Iris pigment epithelial cell (primary cell): ENCODE measurements at places on chromosomes 6 and 20.

DNA sequence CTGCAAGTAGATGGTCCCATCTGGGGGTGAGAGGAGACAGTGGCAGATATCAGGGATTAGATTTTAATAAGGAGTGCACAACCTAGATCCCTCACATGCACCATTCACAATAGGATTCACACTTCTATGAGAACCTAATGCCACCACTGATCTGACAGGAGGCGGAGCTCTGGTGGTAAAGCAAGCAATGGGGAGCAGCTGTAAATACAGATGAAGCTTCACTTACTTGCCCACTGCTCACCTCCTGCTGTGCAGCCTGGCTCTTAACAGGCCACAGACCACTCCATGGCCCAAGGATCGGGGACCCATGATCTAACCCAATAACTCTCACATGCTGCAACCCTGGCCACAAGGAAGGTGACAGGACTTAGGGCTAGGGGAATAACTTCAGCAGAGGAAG, 75.4 kb downstream of the ZNF133 start:
- DNase-seq: no peak

DNA sequence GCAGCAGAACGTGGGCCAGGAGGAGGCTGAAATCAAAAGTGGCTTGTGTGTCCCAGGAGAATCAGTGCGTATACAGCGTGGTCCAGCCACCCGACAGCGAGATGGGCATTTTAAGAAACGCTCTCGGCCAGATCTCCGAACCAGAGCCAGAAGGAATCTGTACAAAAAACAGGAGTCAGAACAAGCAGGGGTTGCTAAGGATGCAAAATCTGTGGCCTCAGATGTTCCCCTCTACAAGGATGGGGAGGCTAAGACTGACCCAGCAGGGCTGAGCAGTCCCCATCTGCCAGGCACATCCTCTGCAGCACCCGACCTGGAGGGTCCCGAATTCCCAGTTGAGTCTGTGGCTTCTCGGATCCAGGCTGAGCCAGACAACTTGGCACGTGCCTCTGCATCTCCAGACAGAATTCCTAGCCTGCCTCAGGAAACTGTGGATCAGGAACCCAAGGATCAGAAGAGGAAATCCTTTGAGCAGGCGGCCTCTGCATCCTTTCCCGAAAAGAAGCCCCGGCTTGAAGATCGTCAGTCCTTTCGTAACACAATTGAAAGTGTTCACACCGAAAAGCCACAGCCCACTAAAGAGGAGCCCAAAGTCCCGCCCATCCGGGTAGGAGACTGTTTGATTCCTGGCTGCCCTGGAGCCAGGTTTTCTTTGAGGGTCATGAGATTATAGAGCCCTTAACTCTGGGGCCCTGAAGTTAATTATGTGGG, 75.3 kb downstream of the ASXL1 start:
- DNase-seq: no peak

- DNase-seq: no peak
Measured at GRCh38 chr6:3571250-3571681, 114.4 kb upstream of the SLC22A23 start.

- peak; percentile 61 for DNase-seq
Measured at GRCh38 chr6:56716229-56716628, 73.5 kb upstream of the DST start.

- no peak for DNase-seq
Measured at GRCh38 chr6:103356531-103356930, 1503.2 kb downstream of the HACE1 start.

- no peak for DNase-seq
Measured at GRCh38 chr6:94735270-94735669, 842.1 kb upstream of the MANEA start.

GRCh38 chr6:98920904-98921431, 26.8 kb downstream of the FBXL4 start:
- peak; percentile 20 for DNase-seq

GRCh38 chr6:33683051-33683571, 28.4 kb downstream of the UQCC2 start:
- no peak for DNase-seq
